Dermis blood vessel endothelial cell (primary cell): ENCODE measurements at places on chromosomes 12 and 14. TPM values are rescaled to one million over a fixed set of nuclear protein-coding genes. Genes with fewer than 3 reads are reported as not detected.

DNA sequence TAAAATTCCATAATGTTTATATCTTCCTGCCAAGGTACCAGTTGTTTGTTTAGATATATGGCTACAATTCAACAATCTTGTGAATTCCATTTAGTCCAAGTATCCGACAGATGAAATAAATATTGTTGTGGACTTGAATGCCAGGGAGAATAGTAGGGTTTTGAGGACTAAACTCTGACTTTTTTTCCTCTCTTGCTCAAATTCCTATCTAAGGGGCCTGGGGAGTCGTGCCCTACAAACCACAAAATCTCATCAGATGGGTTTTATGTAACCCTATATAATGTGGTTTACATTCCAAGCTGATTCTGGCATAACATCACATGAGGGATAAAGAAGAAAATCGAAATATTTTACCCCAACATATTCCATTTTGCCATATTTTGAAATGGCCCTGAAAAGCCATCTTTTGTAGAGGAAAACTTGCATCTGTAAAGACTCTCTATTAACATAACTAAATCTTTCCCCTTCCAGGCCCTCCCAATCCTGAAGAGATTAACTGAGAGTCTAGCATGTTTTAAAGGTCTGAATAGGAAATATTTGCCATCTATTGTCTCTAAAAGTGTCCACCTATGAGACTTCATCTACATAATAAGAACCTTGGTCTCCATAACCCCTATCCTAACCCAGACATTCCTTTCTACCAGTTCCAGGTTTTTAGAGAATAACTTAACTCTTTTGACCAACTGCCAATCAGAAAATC is 184.7 kb upstream of the KITLG start:
- no peak for DNase-seq

- no peak for DNase-seq
Observed at GRCh38 chr12:2769866-2770533, 24.8 kb upstream of the FKBP4 start.

DNA sequence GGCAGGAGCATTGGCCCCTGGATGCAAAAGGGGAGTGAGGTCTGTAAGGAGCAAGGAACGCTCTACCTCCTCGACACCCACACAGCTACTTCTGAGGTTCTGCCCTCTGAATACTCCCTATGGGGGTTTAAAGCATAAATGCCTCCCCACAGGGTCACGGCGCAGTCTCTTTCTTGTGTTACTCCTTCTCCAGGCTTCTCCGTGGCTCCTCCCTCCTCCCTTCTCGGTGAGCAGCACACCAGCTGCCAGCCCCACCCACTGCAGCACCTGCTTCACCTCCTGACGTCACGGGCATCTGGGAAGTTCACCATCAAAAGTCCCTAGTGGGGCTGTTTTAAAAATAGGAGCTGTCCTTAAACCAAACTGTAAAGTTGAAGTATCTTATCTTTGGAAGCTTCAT is 67.3 kb downstream of the SPTB start:
- no peak for DNase-seq

- DNase-seq = peak; percentile 4
Observed at GRCh38 chr12:59372956-59373355, 222.9 kb upstream of the SLC16A7 start.

DNA sequence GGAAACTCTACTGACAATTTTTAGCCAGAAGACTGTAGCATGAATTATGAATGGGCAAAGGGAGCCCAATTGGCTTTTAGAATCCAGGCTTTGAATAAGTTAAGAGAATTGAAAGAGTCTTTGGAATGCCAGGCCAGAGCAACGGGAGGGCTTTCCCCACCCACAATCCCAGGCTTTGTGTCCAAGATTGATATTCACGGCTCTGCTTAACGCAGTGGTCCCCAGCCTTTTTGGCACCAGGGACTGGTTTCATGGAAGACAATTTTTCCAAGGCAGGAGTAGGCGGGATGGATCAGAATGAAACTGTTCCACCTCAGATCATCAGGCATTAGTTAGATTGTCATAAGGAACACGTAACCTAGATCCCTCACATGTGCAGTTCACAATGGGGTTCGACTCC is 79.6 kb downstream of the EPS8 start:
- DNase-seq = no peak

DNA sequence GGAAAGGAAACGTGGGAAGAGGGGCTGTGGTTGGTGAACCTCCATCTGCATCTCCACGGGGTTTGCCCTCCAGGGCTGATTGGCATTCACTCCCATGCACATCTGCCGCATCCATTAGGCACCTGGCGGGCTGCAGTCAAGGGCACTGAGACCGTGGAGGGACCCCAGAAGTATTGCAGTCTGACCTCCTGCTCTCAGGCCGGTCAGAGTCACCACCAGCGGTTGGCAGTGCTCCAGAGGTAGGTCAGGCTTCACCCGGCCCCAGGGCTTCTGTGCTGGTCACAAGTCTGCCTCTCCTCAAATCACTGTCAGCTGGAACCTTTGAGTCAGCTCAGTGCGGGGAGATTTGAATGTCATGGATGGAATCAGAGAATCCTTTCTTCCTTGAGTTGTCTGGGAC is 132.3 kb downstream of the PAPOLA start:
- DNase-seq = no peak

CCDC175 gene
- total RNA-seq = not detected in 2 replicates

DNA sequence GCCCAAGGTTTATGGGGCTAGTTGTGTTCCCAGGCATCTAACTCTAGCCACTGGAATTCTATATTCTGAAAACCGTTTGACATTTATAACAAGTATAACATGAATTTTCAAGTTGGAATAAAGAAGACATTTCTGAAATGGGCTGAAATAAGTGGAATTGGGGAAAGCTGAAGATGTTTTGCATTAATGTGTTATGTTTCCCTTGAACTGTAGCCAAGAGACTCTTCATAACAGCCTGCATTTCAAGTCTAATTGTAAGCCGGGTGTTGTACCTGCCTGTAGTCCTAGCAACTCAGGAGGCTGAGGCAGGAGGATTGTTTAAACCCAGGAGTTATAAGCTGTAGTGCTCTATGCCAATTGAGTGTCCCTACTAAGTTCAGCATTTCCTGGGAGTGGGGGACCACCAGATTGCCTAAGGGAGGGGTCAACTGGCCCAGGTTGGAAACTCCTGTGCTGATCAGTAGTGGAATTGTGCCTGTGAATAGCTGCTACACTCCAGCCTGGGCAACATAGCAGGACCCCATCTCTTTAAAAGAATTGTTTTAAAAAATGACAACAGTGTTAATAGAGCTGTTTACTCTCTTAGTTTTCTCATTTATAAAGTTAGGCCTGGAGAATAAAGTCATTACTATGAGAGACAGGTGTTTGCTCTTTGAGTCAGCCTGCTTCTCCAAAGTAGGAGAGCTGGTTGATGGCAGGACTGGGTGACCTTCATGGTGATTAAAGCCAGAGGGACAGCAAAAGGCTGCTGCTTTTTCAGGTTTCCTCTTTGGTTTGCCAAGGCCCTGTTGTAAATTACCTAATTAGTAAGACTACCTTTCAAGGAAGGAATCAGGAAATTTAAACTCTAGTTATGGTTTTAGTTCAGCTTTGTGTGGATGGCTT is 483.6 kb upstream of the RGS6 start:
- DNase-seq = no peak

KCNH3 gene
- total RNA-seq = 0.09 TPM in 1 of 2 replicates, not detected in the other

DNA sequence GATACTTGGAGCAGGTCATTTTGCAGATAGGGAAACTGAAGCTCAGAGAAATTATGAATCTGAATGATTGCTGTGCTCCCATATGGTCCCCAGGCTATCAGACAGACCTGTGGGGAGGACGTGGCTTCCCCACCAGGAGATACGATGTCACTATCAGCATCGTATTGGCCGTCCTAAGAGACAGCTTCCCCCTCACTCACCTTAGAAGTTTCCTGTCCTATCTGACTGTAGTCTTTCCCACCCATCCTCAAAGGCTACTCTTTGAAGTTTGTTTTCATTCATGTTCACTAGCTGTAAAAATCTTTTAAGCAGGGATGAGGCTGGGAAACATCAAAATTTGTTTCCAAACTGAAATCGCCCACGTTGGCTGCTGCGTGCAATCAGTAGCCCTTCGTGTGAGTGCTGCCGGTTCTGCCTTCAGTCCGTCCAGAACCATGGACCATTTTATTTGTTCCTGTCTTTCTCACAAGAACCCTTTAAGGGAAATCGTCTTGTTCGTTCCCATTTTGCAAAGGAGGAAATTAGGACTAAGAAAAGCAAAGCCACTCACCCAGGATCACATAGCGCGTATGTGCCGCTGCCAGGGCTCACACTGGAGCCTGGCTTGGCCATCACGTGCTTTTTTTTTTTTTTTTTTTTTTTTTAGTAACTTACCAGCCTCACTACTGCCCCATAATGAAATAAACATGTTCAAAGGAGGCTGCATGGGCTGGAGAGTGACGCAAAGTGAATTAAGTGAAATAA is 1.0 kb upstream of the KDM2B start:
- peak; percentile 21 for DNase-seq

DAO gene
- under 0.01 TPM in 1 of 2 replicates, not detected in the other for total RNA-seq

DNA sequence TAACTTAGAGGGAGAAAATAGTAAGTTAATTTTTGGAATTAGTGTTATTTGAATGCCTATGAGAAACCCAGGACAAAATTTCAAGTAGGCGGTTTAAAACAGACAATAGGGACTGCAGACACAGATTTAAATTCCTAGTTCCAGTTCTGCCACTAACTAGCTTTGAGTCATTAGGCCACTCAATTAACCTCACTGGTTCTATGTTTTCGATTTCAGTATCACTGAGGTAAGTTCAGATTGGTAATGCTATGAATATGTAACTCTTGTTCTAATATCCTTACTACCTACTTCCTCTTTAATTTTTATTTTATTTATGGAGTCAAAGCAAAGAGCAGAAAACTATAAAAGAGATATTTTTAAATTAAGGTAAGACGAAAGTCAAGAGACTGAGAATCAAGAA is 52.6 kb downstream of the GALC start:
- no peak for DNase-seq

SPTB gene
- total RNA-seq = under 0.01 and 0.05 TPM in 2 replicates

DNA sequence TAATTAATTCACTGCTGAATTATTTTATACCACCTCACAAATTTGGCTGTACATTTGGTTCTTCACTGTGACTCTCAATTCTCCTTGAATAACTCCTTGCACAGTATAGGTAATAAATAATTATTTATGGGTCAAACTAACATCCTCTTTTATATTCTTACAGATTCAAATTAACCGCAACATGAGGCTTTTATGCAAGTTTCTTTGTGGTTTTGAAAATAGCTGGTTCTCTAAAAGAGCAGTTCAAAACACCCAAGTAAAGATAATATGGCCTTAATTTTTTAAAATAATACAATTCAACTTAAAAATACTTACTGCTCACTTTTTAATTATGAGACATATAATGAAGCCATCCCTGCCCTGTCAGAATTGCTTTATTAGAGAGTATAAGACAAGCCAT is 12.9 kb upstream of the TRIM9 start:
- DNase-seq = no peak

- DNase-seq = no peak
Observed at GRCh38 chr12:11906286-11906935, 164.3 kb upstream of the BCL2L14 start.

DNA sequence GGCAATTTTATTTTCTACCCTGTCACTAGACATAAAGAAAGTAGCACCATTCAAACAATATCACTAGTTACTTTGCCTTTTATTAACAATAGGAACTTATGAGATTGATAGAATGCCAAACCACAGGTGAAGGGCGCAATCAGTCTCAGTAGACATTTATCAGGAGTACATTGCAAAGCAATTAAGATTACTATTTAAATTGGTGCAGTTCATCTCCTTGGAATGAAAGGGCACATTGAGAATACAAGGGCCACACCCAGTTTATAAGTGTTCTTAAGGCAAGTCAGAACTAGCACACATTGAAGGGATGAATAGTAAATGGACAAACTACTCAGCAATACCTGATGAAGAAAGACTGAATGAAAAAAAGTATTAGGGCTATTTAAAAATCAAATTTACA is 601.4 kb downstream of the C12orf50 start:
- no peak for DNase-seq

- DNase-seq = no peak
Observed at GRCh38 chr14:101584055-101584859, 23.0 kb downstream of the DIO3 start.

GRCh38 chr12:106774808-106775524 is 484 bp downstream of the RIC8B start:
- no peak for DNase-seq

CELA1 gene
- not detected in 2 replicates for total RNA-seq

GRCh38 chr12:62123721-62124203 is 136.4 kb upstream of the USP15 start:
- peak; percentile 65 for DNase-seq

DNA sequence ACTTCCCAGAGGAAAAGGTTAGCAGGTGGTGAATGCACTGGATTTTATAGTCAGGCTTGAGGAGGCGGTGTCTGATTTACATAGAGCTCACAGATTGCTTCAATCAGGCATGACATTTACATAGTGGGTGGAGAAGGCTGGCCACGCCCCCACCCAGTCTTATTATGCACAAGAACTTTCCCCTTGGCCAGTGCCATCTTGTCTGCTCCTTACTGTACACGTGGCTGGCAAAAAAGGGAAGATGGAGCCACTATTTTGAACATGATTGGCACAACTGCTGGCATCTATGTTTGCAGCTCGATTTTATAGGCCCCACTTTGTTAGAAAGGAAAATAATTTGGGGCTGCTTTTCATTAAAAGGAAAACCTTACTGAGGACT is 10.9 kb upstream of the LGMN start:
- DNase-seq = peak; percentile 30

DNA sequence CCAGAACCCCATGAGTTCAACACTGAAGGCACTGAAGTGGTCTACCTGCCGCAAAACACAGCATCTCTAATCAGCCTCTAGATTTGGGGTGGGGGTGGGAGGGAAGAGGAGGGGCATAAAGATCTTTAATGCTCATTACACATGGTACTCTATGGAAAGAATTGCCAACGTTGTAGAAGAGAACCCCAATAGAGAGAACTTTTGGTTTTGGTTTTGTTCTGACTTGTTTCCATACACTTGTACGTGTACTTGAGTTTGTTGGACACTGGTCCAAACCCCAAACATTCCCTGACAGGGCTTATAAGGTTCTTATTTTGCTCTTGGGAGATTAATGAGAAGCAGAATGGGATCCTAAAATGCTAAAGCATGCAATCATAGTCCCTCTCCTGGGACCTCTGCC is 31.0 kb downstream of the GNPTAB start:
- no peak for DNase-seq

DNA sequence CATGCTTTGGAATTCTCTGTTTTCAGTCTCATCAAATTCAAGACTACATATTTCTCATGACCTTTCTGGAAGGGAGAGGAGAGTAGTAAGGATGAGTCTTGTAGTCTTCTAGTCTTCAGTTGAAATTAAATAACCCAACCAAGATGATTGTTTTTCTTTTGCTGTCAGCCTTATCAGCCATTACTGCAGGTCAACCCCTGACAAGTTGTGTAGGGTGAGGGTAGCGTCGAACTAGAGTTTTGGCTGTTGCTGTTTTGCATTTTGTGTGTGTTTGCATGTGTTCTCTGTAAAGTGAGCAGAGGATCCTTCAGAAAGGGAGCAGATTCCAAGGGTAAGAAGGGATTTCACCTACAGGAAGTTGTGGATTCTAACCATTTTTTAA is 28.4 kb downstream of the DIP2B start:
- peak; percentile 16 for DNase-seq

DNA sequence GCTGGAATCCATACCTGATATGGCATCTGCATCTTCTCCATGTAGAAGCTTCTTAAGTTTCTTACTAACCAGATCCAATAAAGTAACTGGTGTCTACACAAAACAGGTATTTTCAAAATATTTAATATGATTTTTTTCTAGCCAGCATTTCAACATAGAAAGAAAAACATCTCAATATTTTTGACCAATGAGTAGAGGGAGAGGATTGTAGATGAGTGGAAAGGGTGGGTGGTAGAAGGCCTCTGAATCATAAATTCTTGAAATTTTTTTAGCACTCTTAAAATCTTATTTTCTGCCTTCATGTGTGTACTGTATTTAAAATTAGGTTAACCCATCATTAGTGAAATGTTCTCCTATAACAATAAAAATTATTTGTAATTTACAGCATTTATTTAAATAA is 18.0 kb downstream of the DEPDC4 start:
- DNase-seq = no peak
